Naive thymus-derived CD8-positive, alpha-beta T cell (primary cell): ENCODE measurements at places on chromosomes 2 and 18.
A peak's percentile ranks its signal among the peaks of the same experiment; 100 is the strongest.

- DNase-seq = no peak
Measured at GRCh38 chr2:86291328-86291662, 46.1 kb downstream of the REEP1 start.

- DNase-seq = no peak
Measured at GRCh38 chr2:2293527-2294089, 37.5 kb downstream of the MYT1L start.

DNA sequence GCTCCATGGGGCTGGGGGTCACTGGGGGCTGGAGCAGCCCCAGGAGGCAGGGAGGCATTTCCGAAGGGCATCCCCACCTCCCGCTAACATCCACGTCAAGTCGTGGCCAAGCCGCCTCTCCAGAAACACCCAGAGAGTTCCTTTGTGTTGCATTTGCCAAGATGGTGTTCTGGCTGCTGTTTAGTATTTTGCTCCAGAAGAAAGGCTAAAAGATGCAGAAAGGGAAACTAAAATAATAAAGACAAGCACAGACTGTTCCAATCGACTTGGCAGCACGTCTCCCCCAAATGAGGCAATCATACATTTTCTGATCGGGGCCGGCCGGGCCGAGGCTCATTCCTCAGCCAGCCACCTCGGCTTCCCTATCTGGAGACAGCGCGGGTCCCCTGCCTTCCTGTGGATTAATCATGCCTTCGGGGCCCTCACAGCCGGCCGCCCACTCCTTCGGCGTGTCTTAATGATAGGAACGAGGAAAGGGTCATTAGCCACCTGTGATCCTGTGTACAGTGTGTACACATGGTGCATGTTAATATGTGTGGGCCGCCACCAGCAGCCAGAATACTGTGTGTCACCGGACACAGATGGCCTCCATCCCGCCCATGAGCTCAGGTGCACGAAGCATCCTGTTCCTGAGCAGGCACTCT, 169.2 kb downstream of the KLHL29 start:
- DNase-seq = no peak

DNA sequence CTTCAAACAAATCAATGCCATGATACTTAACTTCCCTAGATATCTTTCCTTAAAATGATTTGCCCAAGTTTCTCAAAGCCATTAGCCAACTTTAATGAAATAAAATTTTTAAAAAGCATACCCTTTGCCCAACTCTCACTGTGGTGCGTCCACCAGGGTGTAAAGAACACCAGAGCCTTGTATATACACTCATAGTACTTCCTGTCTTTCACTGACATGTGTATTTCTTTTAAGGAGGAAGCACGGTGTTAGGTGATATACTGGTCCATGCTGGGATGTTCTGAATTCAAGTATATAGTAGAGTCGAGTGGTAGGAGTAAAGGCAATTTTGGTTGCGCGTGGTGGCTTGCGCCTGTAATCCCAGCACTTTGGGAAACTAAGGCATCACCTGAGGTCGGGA, 22.7 kb downstream of the AAK1 start:
- DNase-seq = no peak

DNA sequence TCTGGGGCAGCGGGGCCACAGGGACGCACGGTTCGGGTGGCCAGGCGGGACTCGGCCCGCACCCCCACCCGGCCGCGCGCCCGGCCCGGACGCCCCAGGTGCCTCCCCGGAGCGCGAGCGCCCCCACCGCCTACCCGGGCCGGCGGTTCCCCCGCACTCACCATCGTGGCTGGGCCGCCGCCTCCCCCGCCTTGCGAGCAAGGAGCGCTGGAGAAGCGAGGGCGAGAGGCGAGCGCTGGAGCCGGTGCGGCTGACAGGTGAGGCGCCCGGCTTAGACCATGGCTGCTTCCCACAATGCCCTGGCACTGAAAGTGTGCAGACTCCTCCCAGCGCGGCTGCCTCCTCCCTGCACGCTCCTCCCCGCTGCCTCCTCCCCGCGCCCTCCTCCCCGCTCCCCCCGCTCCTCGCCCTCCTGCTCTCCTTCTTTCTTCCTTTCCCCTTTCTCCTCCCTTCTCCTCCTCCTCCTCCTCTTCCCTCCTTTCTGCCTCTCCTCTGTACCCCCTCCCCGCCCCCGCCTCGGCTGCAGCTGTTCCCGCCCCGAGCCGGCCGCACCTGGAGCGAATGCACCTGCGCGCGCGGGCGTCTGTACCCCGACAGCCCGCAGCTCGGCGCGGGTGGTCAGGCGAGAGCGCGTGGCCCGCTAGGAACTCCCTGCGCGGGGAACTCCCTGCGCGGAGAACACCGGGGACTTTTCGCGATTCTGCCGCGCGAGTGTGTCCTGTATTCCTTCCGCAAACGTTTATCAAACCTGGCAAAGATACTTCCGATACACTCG, at the start of gene AP1S3:
Gene AP1S3, minus strand, starts transcription at position 296 of the 775 bp plus-strand sequence. Its CDS starts 132 bp downstream, at position 164.
- DNase-seq = peak; percentile 58

DNA sequence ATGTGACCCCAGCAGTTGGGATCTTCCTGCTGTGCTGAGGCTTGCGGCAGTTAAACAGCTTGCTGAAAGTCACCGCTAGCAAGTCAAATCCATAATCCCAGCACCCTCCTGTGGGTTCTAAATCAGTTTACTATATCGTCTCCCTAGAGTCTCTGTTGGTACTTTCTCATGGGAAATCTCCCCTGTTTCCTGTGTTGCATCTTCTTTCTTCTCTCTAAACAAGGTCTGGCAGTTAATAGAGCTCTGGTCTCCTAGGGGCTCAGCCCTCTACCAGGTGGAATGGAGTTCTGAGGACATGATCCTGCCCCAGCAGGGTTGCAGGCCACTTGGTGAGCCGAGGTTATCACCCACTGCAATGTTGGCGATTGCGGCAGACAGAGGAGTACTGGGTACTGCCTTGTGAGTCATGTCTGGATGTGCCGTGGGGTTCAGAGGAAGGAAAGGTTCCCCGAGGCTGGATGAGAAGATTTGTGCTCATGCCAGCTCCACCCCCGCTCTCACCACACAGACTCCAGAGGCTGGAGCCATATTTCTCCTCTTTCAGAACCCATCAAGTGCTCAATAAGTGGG, 59.4 kb upstream of the SIX2 start:
- DNase-seq = no peak
